ENCODE measurements at places on chromosomes 16 and 17.

GRCh38 chr17:17787568-17787967 is 49.2 kb downstream of the SREBF1 start:
- DNase-seq: no peak

GRCh38 chr17:35051183-35051578 is 12.3 kb downstream of the RFFL start:
- no peak for DNase-seq

- no peak for DNase-seq
Observed at GRCh38 chr16:66278111-66278531, 88.4 kb upstream of the CDH5 start.

- DNase-seq: no peak
Observed at GRCh38 chr16:80971819-80972218, 34.9 kb downstream of the CMC2 start.

DNA sequence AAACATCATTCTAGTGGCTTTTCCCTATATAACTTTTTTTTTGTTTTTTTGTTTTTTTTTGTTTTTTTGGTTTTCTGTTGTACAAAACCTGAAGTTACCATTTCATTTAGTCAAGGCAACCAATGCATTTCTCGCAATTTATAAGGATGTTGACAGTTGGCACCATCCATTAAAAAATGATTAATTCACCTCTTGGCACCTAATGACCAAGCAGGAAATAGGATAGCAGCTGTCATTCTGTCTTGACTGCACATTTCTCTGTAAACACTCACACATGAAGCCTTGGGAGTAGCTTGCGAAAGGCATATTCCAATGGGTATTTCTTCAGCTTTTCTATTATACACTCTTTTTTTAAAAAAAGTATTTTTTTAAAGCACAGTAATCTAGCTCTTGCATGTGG is 77.5 kb downstream of the SYCE1L start:
- no peak for DNase-seq

- DNase-seq: no peak
Observed at GRCh38 chr16:56691885-56692284, 9.6 kb downstream of the MT1X start.

GRCh38 chr17:13671771-13672170 is 70.0 kb upstream of the HS3ST3A1 start:
- DNase-seq: no peak
